ENCODE measurements at places on chromosomes 11 and 22.

DNA sequence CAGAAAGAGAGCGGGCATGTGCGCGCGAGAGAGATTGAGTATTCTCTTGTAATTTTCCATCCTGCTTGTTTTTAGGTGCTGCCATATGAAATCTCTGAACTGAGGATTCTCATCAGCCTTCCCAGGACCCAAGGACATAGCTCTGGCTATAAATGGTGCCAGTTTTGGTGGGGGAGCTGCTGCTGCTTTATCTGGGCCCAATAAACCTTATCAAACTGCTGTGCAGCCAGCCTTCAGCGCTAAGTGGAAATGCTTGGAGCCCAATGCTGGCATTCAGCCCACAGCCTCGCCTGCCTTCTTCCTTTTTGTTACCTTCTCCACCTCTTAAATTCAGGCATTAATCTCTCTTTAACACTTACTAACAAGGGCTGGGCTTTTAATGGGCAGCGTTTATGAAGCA, 2.4 kb upstream of the ZBTB16 start:
- no peak for DNase-seq

DNA sequence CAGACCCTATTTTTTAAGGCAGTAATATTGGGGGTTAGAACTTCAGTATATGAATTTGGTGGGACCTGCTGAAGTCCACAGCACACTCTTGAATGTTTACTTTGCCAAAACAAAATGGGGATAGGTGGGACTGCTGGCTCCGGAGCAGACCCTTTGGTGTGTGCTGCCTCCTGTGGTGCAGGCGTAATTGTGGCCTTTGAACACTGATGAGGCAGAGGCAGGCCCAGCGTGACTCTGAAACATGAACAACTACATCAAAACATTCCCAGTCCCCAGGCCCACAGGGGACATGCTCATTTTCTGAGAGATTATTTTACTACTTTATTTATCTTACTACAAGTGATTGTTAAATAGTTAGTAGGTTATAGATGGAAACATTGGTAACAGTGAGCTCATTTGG, 225.0 kb upstream of the TBCEL start:
- no peak for DNase-seq

- DNase-seq = no peak
These were observed 4.9 kb downstream of the GLYAT start for GRCh38 chr11:58726737-58727414.

GRCh38 chr11:32935462-32936029, 42.9 kb downstream of the QSER1 start:
- no peak for DNase-seq

DNA sequence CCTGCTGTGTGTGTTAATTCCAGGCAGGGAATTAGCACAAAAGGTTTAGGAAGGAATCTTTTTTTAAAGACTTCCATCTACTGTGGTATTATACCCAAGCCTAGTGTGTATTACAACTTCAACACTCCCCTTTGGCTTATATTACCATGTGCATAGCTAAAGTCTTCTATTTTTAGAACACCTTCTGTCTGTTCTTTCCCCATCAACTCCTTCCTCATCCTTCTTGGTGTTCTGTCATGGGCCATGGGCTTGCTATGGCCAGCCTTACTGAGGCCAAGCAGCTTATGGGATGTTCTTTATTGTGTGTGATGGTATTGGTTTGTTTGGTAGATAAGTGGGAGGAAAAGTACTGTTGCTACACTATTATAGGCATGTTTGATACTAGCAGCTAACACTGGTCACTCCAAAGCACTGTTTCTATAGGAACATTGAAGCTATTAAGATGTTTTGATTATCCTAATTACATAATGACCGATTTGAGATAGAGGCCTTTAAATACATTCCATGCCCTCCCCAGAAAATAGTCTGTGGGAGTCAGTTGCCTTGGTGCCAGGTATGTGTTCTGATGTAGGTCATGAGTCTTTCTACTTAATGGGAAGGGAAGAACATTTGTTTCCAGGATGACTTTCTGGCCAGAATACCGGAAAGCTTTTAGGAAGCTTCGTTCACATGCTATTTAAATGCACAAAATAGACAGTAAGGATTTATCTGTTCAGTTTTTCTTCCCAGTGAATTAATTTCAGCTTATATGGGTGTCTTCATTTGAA, 16.5 kb downstream of the MCAM start:
- DNase-seq = no peak

DNA sequence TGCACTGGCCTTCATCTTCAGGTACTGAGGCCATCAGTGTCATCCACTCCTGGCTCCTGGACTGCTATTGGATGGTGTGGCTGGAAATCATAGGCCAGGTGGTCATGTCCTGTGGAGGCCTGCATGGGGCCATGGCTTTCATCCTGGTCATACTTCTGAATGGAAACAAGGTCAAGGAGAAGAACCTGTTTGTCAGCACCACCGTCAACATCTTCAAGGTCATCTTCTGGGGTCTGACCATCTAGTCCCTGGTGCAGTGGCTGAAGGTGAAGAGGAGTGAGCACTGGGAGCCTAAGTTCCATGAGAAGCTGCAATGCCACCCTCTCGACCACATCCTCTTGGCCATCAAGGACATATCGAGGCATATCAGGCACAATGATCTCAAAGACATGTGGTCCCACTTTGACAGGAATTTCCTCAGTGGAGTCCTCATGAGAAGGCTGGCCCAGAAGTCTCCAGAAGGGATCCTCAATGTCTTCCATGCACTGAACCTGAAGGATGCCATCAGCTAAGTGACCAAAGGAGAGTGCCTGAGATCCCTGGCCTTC, 120.0 kb upstream of the SERPIND1 start:
- DNase-seq = no peak

DNA sequence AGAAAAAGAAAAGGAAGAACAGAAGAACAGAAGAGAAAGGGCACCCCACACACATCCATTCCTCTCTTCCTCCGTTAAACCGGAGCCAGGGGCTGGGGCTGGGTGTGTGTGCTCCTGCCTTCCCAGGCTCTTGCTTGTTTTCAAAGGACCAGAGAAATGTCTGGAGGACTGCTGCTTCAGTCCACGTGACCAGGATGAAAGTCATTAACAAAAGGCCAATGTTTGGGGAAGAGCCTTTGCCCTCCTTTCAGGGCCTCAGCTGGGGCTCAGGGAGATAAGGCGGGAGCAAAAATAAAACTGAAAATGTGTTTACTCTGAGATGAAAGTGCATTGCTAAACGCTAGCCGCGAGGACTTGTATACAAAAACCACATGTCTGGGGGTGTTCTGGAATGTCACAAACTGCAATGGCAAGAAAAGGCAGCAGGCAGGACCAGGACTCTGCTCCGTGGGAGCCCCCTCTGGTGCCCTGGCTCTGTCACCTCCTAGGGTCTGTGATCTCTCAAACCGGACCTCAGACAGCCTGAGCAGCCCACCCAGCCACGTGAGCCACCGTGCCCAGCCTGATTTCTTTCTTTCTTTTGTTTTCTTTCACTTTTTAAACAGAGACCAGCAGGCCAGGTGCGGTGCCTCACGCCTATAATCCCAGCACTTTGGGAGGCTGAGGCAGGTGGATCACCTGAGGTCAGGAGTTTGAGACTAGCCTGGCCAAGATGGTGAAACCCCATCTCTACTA, 31.6 kb upstream of the MYH9 start:
- no peak for DNase-seq

- DNase-seq = no peak
These were observed 148.7 kb upstream of the MTMR2 start for GRCh38 chr11:96072592-96072991.

- no peak for DNase-seq
These were observed 20.8 kb downstream of the ARVCF start for GRCh38 chr22:19995611-19996339.

- DNase-seq = no peak
These were observed 19.4 kb upstream of the ACCSL start for GRCh38 chr11:44028401-44028800.

GRCh38 chr11:98536023-98536422, 484.7 kb upstream of the CNTN5 start:
- no peak for DNase-seq

DNA sequence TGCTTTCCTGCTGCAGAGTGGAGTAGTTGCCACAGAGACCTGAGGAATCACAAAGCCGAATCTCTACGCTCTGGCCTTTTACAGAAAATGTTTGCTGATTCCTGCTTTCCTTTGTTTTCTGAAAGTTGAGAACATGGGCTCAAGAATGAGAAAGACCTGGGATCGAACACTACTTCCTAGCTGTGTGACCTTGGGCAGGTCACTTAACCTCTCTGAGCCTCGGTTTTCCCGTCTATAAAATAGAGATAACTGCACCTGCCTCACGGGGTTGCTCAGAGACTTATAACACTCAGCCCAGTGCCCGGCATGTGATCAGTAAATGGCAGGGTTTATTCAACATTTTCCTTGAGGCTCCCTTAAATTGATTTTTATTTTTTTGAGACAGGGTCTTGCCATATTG, 70.9 kb upstream of the ALX4 start:
- no peak for DNase-seq

- peak; percentile 78 for DNase-seq
These were observed 8.3 kb downstream of the LGR4 start for GRCh38 chr11:27464289-27464696.

GRCh38 chr11:57638005-57638781, 11.5 kb downstream of the YPEL4 start:
- no peak for DNase-seq

GRCh38 chr11:8833568-8834315, 77.2 kb upstream of the AKIP1 start:
- DNase-seq = no peak

DNA sequence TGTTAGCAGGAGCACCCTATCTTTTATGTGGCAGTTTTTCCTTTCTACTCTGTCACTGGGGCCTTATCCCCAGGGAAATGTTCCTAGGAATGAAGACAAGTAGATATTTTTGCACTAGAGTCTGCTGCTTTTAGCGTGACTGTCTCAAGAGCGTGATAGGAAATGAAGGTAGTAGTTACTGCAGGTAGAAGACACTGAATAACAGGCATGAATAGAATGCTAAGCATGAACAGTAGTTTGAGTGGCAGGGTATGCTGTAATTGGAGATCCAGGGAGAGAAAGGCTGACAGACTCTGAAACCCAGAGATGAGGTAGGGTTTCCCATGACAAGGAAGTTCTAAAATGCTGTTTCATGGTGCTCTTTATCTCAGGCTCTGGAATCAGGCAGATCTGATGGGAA, 475.1 kb downstream of the NELL1 start:
- no peak for DNase-seq

DNA sequence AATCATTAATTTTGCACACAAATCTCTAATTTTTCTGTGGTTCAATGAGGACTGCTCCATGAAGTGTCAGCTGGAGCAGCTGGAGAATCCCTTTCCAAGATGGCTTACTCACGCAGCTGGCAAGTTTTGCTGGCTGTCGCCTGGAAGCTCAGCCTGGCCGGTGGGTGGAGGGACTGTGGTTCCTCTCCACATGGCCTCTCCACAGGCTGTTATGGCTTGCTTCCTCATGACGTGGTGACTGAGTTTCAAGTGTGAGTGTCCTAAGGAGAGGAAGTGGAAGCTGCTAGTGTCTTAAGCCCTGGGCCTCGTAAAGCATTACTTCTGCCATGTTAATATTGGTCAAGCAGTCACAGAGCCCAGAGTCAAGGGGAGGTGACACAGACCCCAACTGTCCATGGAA, 14.0 kb upstream of the NRIP3 start:
- no peak for DNase-seq

DNA sequence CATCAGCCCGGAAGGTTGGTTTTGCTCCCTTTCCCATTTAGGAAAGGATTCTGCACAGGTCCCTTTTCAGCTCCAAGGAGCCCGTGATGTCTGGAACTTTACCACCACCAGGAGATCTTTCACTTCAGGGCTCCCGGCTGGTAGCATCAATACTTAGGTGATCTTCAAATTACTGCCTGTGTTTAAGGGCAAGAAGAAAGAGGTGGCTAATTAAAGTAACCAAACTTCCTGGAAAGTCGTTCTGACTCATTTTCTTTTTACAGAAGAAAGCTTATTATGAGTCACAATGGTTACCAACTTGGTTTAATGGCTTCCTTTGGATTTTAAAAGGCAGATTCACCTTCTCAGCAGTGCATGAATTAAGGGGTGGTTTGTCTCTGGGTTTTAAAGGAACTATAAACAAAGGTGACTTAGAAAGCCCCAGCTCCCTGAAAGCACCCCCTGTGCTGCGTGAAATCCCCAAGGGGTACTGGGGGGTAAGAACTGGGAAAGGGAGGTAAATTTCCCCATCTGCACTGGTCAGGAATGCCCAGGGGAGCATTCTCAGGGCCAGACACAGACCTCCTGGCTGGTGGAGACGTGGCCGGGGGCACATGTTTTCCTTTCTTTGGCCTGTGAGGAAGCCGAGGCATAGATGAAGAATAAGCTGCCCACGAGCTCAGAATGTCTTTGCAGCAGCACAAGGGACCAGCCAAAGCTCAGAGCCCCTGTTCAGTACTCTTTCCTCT, 8.8 kb downstream of the POU2F3 start:
- peak; percentile 52 for DNase-seq

- DNase-seq = no peak
These were observed 418.0 kb upstream of the SYN3 start for GRCh38 chr22:33476206-33476605.

GRCh38 chr11:128047026-128047425, 540.3 kb downstream of the ETS1 start:
- DNase-seq = no peak

DNA sequence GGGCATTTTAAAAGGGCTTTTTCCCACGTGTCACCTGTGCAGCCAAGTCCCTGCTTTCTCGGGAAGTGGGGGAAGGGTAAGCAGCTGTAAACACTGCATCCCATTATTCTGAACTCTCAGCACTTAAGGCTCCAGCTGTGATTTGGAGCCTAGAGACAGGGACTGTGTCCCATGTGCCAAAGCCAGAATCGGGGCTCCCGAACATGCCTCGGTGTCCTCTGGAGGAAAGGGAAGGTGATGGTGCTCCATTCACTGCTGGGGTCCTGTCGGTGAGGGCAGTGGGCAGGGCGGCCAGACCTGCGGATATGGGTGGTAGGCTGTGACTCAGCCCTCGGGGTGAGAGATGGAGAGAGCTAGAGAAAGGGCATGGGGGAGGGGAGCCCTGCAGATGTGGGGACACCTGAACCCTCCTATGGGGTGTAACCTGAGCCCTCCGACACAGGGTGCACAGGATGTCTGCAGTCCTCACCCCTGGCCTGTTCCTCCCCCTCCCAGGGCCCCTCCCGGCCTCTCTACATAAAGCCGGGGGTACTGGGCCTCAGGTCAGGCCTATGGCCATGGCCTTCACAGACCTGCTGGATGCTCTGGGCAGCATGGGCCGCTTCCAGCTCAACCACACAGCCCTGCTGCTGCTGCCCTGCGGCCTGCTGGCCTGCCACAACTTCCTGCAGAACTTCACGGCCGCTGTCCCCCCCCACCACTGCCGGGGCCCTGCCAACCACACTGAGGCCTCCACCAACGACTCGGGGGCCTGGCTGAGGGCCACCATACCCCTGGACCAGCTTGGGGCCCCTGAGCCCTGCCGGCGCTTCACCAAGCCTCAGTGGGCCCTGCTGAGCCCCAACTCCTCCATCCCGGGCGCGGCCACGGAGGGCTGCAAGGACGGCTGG, 31.8 kb downstream of the CAPN1 start:
- DNase-seq = no peak
